ENCODE measurements at places on chromosomes 3 and 15.

DNA sequence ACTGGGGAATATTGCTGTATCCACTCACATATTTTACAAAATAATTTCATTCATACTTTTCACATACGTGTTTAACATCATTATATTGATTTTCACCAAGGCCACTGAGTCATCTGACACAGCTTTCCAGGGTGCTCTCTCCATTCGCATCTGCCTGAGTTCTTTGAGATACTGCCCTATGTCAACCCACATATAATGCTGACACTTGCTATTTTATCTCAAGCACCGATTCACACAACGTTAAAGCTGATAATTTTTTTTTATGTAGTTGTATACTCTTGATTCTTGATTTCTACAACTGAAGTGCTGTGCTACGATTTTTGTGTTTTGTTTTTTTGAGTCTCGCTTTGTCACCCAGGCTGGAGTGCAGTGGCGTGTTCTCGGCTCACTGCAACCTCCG, 249.8 kb upstream of the CDIN1 start:
- no peak for DNase-seq

- no peak for DNase-seq
These were observed 309.7 kb upstream of the C2CD4B start for GRCh38 chr15:62474771-62475124.

DNA sequence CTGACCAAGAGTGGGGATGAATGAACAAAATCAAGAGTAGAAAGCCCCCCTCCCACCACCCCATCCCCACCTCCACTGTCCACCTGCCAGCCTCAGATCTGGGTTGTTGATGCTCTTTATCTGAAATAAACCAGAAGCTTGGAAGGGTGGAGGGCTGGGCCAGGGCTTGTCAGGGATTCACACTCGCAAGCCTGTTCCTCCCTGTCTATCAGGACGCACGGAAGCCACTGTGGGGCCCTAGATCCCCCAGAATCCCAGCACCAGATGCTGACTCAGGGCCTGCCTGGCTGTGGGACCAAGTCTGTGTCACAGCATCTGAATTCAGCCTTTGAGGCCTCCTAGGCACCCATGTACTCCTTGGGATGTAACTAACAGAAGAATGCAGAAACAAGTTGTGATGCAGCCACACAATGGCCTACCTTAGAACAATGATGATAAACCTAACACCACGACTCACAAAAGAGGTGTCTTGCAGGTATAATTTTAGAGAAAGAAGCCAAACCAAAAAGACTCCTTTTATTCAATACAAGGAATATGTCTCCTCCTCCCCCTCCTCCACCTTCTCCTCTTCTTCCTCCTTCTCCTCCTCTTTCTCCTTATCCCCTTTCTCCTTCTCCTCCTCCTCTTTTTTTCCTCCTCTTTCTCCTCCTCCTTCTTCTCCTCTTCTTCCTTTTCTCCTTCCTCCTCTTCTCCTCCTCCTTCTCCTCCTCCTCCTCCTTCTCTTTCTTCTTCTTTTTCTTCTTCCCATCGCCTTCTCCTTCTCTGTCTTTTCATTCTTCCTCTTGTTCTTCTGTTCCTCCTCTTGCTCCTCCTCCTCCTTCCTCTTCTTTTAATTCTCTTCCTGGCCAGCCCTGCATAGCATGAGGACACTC, 234.7 kb downstream of the PLCL2 start:
- DNase-seq, result no peak

- no peak for DNase-seq
These were observed 671.3 kb downstream of the NSUN3 start for GRCh38 chr3:94734206-94734605.

GRCh38 chr3:88235102-88235501, 85.3 kb downstream of the C3orf38 start:
- DNase-seq, result no peak

- no peak for DNase-seq
These were observed 112.9 kb downstream of the CORO2B start for GRCh38 chr15:68691705-68692104.

Data from HuH-7 (cell line).